ENCODE measurements at places on chromosomes 3 and 15.

- no peak for DNase-seq
Measured at GRCh38 chr3:53238051-53238850, 17.6 kb downstream of the TKT start.

- no peak for DNase-seq
Measured at GRCh38 chr3:177776661-177777101, 579.4 kb upstream of the TBL1XR1 start.

DNA sequence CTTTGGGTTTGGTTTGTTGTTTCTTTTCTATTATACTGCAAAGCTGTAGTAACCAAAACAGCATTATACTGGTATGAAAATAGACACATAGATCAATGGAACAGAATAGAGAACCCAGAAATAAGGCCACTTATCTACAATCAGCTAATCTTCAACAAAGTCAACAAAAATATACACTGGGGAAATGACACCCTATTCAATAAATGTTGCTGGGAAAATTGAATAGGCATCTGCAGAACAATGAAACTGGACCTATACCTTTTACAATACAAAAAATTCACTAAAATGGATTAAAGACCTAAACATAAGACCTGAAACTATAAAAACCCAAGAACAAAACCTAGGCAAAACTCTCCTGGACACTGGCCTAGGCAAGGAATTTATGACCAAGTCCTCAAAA is 52.9 kb downstream of the TLNRD1 start:
- DNase-seq = no peak

GRCh38 chr3:187288131-187288854 is 3.2 kb downstream of the MASP1 start:
- no peak for DNase-seq

GRCh38 chr3:88311826-88312225 is 162.1 kb downstream of the C3orf38 start:
- DNase-seq = no peak

- DNase-seq = no peak
Measured at GRCh38 chr3:111068574-111068973, 3.0 kb upstream of the NECTIN3 start.

DNA sequence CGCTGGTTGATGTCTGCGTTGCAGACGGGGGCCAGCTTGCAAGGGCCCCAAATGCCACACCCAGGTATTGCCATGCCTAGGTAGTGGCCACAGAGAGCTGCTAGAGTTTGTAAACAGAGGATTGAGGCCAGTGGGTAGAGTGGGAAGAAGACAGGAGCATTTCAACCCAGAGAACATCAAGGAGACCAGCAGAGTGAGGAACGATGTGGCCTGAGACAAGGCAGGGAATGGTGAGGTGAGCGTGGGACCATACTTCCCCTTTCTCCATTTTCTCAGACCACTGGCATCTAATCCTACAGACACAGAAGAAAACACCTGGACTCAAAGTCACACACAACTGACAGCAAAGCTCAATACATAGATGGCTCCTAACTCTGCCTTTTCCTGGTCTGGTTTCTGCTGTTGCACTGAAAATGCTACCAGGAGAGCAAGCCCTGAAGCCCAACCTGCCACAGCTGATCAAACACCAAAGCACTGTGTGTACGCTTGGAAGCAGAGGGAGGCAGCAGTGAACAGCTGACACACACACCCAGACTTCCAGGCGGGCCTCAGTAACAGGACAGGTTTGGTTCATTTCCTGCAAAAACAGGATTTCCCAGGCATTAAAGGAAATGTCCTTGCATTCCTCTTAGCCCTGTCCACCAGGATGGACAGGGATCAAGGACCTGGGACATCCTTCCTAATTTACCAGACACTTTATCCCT is 1.6 kb downstream of the FAM174B start:
- DNase-seq = peak; percentile 15

- no peak for DNase-seq
Measured at GRCh38 chr3:31696009-31696297, 163.2 kb downstream of the STT3B start.

- no peak for DNase-seq
Measured at GRCh38 chr15:96896766-96897165, 566.3 kb downstream of the NR2F2 start.

GRCh38 chr15:40454904-40455391 is 14.2 kb downstream of the BAHD1 start:
- DNase-seq = no peak

DNA sequence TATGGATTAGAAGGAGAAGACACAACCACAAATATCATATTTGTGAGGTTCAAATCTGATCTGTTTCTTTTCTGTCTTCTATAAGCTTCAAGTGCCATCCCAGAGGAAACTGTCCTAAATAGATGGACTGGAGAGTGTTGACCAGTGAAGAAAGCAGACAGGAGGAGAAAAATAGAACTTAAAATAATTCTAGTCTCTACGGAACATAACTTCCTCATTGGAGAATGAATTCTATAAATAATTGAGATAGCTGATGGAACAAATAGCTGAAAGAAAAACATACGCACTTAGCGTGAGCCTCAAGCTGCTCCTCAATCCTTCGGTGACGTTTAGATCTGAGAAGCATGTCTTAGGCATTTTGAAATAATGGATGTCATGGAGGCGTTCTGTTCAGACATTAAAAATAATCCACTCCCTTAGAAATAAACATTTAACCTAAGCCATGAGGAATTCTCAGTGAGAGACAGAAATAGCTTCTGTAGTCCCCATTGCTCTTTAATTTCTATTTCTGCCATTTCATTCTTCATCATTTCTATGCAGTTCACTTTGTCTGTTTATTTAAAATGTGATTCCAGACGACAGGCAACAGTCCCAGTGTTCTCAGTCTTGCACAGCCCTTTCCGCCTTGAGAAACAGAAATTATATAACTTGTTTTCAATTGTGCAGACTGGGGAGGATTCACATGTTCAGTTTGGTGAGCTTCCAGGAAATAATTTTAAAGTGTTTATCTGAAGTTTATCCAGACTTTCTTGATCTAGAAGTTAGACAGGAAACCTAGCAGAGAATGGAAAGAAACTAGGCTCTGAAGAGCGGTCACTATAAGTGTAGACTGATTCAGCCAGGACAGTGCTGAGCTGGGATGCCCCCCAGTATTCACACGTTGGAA is 97.3 kb downstream of the NR1D2 start:
- DNase-seq = no peak

DNA sequence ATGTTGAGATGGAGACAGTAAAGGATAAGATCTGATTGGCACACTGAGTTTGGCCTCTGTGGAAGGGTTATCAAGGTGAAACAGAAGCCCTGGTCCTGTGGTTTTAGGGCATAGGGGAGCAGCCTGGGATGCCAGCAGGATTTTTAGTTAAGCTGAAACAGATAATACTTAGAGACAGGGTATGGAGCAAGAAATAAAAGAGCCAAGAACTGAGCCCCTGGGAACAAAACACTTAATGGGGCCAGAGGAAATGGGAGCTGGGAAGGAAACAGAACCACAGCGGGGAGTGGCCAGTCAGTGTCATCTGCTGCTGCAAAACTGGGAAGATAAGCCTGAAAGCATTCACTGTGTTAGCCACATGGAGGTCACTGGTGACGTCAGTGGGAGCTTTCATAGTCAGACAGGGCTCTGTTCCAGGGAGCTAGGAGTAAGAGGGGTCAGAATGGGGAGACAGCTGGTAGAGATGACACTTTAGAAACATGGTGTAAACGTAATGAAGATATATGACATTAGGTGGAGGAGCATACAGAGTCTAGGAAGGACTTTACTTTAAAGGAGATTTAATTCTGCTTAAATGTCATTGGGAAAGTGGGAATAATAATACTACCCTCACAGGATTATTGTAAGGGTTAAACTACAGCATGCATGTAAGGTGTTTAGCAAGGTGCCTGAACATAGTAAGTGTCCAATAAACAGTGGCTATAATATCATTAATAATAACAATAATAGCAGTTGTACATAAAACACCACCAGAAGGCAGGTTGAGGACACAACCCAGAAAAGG is 172.7 kb upstream of the CTNNB1 start:
- DNase-seq = peak; percentile 15

DNA sequence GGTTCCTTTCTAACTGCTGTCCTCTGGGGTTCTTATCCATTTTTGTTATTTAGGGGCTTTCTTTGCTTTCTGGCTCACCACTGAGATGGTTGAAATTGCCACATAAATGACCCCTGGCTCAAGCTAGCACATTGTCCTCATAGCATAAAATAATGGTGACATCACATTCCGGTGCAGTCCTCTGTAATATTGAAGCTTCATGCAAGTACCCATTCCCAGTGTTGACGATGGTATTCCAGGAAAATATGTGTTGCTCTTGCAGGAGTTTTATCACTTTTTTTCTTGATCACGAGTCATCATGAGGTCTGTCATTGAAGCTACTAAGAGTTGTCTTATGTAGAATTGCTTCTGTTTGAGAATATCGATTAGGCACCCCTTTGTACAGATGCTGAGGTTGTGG is 56.1 kb downstream of the CRTC3 start:
- DNase-seq = no peak

DNA sequence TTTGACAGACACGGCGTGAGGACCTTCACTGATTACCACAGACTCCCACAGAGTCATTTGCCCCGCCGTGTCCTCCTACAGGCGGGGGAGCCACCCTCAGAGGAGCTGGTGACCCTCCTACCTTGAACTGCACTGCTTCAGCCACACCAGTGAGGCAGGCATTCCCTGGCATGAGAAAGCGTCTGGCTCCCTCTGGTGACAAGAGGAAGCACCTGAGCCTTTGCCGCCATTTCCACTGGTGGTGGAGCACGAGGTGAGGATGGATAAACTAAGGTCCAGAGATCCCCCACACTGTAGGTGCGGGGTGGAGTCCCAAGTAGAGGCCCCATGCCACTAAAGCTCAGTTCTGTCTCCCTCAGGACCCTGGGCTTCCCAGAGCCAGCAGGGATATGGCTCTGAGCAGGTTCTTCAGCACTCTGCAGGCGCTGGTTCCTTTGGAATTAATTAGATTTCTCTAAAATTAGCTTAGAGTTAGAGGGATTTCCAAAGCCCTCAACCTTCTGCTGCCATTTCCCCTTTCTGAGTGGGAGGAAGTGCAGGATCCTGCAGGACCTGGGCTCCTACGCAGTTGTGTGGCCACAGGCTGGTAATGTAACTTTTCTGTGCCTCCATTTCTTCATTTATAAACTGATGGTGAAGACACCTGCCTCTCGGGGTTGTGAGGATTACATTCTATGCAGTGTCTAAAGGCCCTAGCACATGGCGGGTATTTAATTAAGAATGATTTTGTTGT is 224.0 kb downstream of the SLCO3A1 start:
- peak; percentile 84 for DNase-seq

GRCh38 chr3:98957681-98958080 is 56.2 kb upstream of the DCBLD2 start:
- DNase-seq = no peak

GRCh38 chr3:185933374-185934173 is 4.2 kb downstream of the TRA2B start:
- peak; percentile 18 for DNase-seq

GRCh38 chr3:98068824-98069223 is 18.1 kb upstream of the OR5AC2 start:
- DNase-seq = no peak

DNA sequence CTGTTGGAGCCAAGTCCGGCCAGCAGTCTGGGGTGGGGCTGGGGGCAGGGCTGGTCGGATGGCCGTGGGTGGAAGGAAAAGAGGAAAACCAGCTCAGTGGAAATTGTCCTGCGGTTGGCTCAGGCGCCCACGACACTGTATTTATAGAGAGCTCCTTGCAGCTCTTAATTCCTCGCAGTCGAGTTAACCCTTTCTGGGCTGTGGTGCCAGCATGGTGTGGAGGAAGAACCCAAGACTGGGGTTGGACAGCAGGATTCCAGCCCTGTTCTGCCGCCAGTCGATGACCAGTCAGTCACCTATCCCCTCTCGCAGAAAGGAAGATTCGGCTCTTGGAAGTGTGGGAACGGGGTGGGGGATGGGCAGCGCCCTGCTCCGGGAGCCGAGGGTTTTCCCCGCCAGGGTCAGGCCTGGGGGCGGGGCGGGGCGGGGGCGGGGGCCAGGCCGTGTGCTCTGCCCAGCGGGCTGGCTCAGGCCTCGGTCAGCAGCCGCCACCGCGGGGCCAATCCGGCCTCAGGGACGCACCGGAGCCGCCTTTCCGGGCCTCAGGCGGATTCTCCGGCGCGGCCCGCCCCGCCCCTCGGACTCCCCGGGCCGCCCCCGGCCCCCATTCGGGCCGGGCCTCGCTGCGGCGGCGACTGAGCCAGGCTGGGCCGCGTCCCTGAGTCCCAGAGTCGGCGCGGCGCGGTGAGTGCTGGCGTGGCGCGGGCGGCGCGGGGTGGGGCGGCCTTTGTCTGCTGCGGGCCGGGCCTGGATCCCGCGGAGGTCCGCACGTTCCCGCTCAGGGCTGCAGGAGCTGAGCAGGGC is at the start of gene CD276:
Gene CD276 (plus strand): TSS at position 607 of the 804 bp plus-strand sequence. CDS start 15,257 bp downstream, outside the sequence.
- DNase-seq = peak; percentile 70

DNA sequence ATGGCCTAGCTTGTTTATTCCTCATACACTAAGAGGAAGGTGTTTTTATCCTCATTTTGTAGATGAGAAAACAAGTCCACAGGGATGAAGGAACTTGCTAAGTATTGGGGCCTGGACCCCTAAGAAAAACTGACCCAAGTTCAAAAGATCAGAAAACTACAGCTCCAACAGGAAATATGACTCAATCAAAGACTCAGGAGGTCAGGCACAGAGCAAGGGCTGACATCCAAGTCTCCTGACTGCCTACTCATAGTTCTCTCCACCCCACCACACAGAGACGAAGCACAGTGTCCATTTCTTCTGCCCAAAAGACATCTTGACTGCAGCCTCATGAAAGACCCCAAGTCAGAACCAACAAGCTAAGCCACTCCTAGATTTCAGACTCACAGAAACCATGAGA is 26.9 kb upstream of the TPM1 start:
- DNase-seq = no peak

- no peak for DNase-seq
Measured at GRCh38 chr3:116716490-116716889, 6.9 kb downstream of the TUSC7 start.

DNA sequence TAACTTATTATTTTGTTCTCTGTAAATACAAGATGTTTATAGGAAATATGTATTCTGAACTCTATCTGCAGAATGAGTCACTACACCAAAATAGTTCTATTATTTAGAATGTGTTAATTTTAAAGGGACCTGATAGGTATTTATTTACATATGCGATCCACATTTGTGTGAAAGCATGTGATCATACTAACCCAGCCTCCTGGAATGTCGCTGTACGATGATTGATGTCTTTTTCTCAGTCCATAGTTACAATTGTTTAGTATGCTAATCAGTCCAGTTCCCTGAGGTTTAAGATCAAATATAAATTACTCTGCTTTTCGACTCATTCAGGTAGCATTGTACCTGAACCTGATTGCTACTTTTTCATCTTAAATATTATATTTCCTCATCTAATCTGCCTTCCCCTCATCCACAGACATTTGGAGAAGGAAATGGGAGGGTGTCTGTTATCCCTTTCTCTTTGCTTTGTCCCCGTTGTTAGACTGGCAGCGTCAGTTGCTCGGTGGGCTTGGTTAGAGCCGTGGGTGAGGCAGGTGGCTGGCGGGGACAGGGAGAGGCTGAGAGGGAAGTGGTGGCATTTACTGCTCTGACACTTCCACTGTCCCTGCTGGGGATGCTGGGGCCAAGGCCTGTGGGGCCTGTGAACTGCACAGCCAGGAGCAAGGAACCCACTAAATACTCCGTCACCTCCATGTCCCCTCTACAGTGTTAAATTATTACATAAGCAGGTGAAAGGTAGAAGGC is 27.8 kb upstream of the NR2E3 start:
- no peak for DNase-seq
